Activated T-cell treated with anti-CD3 and anti-CD28 coated beads for 1 hour (primary cell): ENCODE measurements at places on chromosomes 3 and 15.

- DNase-seq = no peak
Measured at GRCh38 chr3:172635588-172635987, 75.3 kb downstream of the NCEH1 start.

- DNase-seq = no peak
Measured at GRCh38 chr3:22117751-22118346, 366.8 kb upstream of the ZNF385D start.

GRCh38 chr3:175127075-175127662, 268.0 kb downstream of the NAALADL2 start:
- no peak for DNase-seq

- no peak for DNase-seq
Measured at GRCh38 chr15:29092376-29093064, 177.1 kb downstream of the NSMCE3 start.

GRCh38 chr15:57611123-57611522, 19.4 kb downstream of the MYZAP start:
- no peak for DNase-seq

- no peak for DNase-seq
Measured at GRCh38 chr3:39753391-39753790, 56.0 kb upstream of the MYRIP start.

- no peak for DNase-seq
Measured at GRCh38 chr3:124705552-124705951, 24.7 kb upstream of the UMPS start.

GRCh38 chr3:16392065-16392464, 121.4 kb downstream of the RFTN1 start:
- DNase-seq = no peak

DNA sequence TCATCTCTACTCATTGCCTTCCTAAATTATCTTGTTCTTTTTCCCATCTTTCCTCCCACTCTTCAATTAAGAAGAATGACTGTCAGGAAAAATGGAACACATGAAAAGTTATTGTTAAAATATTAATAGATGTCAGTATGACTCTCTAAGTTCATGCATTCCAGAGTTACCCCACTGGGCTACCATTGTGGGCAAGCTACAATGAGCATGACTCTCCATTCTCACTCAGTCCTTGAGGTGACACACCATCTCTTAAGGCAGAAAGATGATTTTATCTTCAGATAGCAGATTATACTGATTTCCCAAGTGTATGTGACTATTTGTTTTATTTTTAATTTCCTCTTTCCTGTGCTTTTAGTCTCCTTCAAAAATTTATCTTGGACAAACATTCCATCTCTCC, 144.3 kb downstream of the ALCAM start:
- no peak for DNase-seq

GRCh38 chr3:12924437-12924836, 83.1 kb upstream of the RPL32 start:
- DNase-seq = no peak

DNA sequence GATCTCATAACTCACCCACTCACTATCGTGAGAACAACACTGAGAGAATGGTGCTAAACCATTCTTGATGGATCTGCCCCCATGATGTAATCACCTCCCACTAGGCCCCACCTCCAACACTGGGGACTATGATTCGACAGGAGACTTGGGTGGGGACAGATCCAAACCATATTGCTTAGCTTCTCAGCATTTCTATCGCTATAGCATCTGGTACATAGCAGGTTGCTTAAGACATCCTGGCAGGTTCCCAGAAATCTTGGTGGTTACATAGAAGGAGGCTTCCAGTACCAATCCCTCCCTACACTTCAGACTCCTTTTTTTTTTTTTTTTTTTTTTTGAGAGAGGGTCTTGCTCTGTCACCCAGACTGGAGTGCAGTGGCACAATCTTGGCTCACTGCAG, 487.8 kb downstream of the EDEM1 start:
- no peak for DNase-seq

DNA sequence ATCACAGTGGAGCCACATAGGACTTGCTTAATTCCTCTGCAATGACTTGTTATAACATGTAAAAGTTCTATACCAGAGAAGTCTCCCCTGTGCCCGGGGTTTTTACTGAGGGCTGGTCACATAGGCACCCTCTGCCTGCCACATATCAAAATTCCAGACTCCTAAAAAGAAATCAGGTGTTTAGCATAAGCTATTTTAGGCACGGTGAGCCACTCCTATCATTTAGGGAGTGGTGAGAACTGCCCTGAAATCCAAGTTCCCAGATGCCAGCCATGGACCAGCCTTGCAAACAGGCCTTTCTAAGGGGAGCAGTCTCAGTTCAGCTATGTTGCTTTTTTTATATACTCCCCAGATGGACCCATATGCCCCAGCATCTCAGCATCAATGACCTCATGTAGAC, 130.3 kb downstream of the THSD4 start:
- DNase-seq = no peak
